NCI-H187 treated with DMSO at 0.1 percent for 48 hours (cell line): ENCODE measurements at places on chromosomes 2 and 18.

DNA sequence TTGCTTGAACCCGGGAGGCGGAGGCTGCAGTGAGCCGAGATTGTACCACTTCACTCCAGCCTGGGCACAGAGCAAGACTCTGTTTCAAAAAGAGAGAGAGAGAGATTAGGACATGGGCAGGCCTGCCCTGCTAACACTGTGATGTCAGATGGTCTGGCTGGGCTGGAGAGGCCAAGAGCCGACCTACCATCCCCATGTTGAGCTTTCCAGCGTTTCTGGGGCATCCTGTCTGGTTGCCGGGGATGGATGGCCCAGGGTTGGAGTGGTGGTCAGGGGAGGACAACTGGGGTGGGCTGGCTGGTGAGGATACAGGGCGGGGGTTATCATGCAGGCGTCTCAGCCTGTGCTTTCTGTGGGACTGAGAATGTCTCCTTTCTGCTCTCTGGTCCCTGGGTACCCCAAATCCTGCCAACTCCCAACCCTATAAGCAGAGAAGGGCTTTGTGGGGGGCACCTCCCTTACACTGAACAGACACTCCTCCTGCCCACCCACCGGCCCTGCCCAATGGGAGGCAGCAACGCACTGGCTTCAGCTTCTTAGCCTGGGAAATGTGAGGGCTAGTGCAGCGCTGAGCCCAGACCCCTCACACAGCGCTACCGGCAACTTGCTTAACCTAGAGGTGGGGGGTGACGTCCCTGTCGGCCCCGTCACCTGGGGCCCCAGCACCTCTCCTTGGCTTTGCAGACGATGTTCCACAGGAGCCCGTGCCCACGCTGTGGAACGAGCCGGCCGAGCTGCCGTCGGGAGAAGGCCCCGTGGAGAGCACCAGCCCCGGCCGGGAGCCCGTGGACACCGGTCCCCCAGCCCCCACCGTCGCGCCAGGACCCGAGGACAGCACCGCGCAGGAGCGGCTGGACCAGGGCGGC, 5.4 kb downstream of the SNORC start:
- DNase-seq, result no peak

DNA sequence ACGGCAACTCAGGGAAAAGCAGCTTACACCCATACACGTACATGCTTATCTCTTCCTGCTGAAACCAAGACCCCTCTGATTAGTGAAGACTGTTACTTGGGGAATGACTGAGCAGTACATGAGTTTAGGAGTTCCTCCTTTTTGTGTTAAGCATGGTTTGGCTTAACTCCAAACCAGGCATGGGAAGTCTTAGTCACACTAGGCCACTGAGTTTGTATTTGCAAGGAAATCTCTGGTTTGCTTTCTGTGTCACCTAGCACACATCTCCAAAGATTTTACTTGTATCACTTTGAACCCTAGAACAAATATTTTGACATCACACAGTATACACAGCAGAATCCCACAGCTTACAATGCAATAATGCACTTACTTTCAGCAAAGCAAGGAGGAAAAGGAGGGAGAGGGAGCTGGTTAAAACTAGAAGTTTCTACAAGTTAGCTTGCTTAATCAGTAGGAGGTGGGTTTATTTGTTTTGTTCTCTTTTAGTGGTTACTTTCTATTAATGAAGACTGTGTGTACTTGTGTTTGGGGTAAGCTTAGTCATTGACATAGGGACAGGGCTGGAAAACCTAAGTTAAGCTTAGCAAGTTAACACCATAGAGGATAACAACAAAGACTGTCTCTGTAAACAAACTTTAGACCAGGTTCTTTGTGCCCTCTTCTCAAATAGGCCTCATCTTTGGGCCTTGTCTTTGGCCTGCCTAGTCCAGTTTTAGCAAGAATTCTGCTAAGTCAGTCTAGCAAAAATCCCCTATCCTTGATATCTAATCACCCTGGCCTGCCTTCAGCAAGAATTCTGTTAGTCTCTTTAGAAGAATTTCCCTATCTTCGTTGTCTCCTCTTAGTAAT, 219.4 kb downstream of the MREG start:
- no peak for DNase-seq

DNA sequence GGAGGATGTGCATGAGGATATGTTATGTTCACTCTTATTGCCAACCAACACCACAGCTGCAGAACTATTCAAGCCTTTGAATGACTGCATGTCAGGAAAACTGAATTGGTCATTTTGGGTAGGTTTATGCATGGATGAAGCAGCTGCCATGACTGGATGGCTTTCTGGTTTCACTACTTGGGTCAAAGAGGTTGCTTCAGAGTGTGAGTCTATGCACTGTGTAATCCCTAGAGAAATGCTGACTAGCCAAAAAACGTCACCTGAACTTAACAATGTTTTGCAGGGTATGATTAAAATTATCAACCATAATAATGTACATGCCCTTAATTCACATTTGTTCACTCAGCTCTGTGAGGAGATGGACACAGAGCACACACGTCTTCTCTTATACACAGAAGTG, 206.7 kb upstream of the RBBP8 start:
- no peak for DNase-seq

DNA sequence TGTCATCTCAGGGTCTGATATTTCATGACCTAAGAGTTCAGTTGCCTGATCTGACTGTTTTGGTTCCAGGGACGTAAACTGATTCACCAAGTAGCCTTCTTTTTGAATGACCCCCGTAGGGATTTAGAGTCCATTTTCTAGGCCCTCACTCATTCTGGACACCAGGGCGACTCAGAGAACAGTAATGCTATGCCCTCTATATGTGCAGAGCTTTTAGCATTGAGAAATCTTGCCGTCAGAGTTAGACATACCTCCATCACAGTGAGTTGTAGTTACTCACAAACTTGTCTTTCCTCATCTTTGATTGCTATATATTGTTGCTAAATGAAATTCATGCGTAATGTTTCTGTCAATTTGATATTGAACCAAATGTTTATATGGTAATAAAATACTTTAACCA, 92.3 kb downstream of the OSBPL6 start:
- DNase-seq, result no peak

GRCh38 chr2:221134718-221135117, 437.4 kb downstream of the EPHA4 start:
- DNase-seq, result no peak
